ENCODE measurements at places on chromosomes 6 and 20. TPM values are rescaled to one million over a fixed set of nuclear protein-coding genes. Genes with fewer than 3 reads are reported as not detected.

DNA sequence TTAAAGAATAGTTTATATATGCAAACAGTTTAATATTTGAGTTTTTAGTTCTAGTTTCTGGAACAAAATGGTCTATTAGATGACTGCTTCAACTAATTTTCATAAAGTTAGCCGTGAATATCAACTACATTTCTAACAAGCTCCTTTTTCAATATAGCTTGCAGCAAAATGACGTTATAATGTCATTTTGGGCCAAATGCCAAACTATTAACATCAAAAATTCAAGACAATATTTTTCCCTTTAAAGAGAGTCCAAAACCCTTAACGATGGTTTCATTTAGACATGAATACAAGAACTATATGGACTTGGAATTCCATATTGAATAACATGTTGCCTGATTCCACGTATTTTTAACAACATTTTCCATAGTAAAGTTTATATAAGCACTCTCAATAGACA is 91.0 kb downstream of the SMLR1 start:
- H3K27ac ChIP-seq: no peak overlapping the region
- H3K27me3 ChIP-seq: no peaks in the 10 kb centered on the region
- no peak for DNase-seq
- H3K4me3 ChIP-seq: no peak overlapping the region

- no peak for DNase-seq
- H3K36me3 ChIP-seq: no peaks in the 10 kb centered on the region
- H3K4me1 ChIP-seq: no peaks in the 10 kb centered on the region
- H3K4me3 ChIP-seq: no peak overlapping the region
- H3K27ac ChIP-seq: no peak overlapping the region
These were observed 55.7 kb upstream of the HDGFL1 start for GRCh38 chr6:22513667-22514066.

- H3K27me3 ChIP-seq: no peaks in the 10 kb centered on the region
- H3K27ac ChIP-seq: peak overlapping the region; percentile 33
- no peak for DNase-seq
- peaks cover 30% of the 10 kb centered on the region for H3K4me1 ChIP-seq
These were observed 20.4 kb downstream of the ACSS1 start for GRCh38 chr20:25037288-25038102.

DNA sequence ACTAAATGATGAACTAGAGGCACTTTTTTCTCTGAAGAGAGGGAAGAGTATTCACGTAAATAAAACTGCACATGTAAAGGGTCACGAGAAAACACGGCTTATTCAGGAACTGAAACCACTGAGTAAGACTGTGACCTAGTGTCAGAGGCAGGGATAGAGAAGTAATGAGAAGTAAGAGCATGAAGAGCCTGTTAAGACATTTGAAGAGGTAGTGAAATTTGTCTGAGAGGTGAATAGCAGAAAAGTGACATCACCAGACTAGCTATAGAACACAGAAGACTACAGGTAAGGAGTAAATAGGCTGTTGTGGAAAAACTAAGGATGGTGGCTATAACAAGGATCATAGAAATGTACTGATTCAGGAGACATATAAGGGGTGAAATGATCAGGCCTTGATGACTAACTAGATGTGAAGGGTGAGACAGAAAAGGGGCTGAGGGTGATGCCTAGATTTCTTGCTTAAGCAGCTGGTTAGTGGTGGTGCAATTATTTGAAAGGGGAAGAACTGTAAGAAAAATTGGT is 76.8 kb downstream of the REV3L start:
- peak overlapping the region; percentile 59 for H3K27ac ChIP-seq
- H3K36me3 ChIP-seq: peaks cover 2% of the 10 kb centered on the region
- peaks cover 28% of the 10 kb centered on the region for H3K4me1 ChIP-seq
- no peaks in the 10 kb centered on the region for H3K27me3 ChIP-seq
- DNase-seq: peak; percentile 96

- peak overlapping the region; percentile 90 for H3K27ac ChIP-seq
- DNase-seq: peak; percentile 8
These were observed 587 bp downstream of the PDSS2 start for GRCh38 chr6:107458672-107459282.

- H3K4me1 ChIP-seq: no peaks in the 10 kb centered on the region
- H3K27ac ChIP-seq: no peak overlapping the region
- DNase-seq: no peak
- no peaks in the 10 kb centered on the region for H3K36me3 ChIP-seq
These were observed 84.1 kb downstream of the RALGAPA2 start for GRCh38 chr20:20628314-20628713.

Gene CFB
- total RNA-seq: 0.44 TPM

Gene TRAPPC3L
- total RNA-seq: not detected

All from GM12878 (cell line).